NCI-H1930 (cell line): ENCODE measurements at places on chromosomes 1 and 21.

DNA sequence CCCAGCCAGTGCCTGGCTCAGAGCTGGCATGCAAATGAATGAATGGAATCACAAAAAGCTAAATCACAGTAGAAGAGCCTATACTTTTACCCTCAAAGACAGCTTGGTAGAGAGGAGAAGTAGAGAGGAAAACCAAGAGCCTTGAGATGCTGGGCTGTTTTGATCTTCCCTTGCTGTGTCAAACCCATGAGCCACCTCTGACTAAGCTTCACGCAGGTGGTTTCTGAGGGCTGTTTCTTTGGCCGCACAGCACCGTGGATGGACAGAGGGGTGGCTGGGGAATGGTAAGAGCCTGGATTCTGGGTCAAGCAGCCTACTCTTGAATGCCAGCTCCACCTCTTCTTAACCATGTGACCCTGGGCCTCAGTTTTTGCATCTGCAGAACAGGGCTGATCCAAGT is 18.6 kb downstream of the ABCG1 start:
- no peak for DNase-seq

GRCh38 chr21:45431781-45432572 is 27.0 kb downstream of the COL18A1 start:
- no peak for DNase-seq

- no peak for DNase-seq
Observed at GRCh38 chr1:188243456-188243855, 1414.7 kb downstream of the PLA2G4A start.

DNA sequence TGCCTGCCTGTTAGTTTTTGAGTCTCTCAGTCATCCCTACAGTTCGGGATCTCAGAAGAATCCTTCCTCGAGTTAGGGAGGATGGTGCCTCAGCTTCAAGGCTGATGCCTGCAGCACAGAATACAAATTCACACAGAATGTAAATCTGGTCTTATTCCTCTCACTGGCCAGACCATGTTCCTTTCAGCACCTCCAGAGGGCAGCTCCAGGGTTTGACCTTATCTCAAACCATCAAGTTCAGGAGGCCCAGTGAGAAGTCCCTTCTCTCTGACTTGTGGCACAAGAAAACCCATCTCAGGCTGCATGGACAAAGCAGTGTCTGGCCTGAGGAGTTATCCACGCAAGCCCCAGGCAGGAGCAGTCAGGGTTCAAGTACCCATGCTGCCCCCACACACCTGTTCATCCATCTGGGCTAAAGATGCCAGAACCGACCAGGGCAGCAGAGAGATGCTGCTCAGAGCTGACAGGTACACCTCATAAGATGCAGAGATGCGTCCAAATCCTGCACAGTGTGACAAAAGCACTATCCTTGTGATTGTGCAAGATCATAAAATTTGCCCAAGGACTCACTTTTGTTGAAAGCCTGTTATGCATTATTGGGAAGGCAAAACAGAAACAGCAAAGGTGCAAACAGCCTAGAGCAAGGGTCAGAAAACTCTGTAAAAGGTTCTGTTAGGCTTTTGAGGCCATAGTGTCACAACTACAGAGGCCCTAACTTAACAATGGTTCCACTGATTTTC is 49.8 kb downstream of the BCAR3 start:
- DNase-seq = no peak

DNA sequence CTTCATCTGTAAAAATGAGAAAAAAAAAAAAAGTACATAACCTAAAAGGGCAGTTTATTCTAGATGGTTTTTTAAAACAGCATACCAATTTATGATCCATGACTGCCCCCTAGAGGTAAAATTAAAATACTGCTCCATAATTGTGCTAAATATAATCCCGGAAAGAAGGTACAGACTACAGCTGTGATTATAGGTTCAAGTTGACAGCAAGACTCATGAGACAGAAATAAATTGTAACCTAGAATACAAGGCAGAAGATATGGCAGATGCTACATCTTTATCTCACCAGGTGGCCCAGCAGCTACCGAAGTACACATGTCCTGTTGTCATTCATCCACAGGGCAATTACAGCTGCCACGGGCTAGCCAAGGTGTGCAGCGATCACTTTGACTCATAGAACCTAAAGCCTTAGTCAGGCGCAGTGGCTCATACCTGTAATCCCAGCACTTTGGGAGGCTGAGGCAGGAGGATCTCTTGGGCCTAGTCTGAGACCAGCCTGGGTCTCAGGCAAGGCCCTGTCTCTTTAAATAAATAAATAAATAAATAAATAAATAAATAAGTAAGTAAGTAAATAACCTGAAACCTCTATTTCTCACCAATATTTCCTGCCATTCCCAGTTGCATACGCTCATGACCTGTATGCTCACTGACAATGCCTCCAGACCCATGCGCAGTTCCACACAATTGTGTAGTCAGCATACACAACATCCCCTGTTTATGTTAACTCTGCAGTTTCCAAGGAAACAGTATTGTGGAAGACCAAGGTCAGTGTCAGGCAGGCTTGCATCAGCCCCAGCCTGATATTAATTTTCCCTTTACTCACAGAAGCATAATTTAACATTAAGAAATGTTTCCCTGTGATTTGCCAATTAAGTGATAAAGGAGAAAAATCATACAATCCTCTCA is 18.3 kb upstream of the PPIE start:
- DNase-seq = peak; percentile 40

DNA sequence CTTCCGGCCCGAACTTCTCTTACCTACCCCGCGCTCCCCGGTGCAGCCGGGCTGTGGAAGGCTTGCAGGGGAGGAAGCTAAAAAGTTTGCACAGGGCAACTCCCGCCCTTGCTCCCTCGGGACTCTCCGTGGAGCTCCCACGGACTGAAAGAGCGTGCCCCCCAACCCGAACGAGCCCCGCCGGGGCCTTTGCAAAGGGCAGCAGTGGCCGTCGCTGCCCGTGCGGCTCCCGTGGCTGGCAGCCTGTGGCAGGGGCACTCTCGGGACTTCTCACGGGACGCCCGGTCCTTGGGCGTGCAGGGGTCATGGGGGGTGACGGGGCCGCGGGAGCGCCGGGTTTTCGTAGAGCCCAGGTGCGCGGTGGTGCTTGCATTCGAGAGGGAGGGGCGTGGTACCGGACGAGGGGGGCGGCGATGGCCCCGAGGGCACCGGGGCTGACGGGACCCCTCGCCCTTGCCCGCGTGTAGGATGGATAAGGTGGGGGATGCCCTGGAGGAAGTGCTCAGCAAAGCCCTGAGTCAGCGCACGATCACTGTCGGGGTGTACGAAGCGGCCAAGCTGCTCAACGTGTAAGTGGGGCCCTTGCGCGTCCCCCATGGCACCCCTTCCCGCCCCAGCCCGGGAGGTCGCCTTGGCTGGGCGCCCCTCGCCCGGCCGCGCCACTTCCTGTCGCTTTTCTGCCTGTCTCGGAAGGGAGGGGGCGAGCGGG is 711 bp downstream of the GADD45A start:
- no peak for DNase-seq

DNA sequence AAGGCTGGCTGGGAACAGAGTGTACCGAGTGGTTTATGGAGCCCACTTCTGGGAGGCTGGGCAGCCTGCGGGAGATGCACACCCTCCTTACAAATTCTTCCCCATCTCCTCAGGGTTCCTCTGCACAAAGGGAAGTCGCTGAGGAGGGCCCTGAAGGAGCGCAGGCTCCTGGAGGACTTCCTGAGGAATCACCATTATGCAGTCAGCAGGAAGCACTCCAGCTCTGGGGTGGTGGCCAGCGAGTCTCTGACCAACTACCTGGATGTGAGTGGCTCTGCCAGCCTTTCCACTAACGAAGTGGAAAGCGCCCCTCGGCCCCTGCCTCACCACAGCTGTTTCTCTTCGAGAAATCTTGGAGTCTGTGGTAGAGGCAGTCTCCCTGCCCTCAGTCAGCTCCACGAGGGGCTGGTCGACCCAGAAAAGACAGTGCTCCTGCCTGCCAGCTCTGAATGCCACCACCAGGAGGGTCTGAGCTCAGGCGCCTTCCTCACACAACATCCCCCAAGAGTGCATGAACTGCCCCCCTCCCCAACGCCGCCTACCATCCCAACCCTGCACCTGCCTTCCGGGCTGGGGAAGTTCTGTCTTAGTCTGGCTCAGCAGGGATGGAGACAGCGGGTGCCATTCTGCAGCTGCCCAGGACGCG is 31.8 kb downstream of the PROK1 start:
- DNase-seq = no peak

DNA sequence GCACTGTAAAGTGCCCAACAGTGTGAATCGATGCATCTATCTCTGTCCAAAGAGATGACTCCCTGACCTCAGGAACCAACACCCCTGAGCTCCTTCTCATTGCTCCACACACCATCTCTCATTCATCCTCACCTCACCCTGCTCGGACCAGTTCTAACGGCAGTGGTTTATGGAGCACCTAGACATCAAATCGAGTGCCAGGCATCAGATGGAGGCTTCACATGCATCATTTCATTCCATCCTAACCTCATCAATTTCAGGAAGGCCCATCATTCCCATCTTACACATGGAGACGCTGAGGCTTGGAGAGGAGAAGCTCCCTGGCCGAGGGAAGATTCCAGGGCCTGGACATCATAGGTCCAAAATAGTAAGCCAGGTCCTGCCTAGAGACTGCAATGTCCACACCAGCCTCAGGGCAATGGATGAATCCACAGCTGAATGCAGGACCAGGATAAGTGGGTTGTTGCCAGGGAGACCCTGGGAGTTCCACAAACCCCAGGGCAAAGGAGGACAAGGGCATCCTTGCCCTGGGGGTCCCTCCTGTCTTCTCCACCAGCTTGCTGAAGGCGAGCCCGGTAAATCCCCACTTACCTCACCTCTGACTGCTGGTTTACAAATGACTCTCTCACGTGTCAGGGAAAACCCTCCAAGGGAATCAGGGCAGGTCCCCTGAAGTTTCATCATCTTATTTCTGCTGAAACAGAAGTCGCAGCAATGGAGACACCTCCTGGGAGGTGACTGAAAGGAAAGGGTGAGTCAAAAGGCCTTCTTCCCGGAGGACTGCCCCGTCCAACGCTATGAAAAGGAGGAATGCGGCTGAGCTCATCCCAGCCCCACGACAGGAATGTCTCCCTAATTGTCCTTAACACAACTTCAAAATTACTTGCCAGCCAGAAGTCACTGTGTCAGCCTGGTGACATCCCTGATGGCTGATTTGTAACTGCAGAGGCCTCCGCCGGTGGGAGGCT is 9.0 kb upstream of the IFFO2 start:
- no peak for DNase-seq

GRCh38 chr1:22137004-22137720 is 5.7 kb downstream of the WNT4 start:
- DNase-seq = no peak

DNA sequence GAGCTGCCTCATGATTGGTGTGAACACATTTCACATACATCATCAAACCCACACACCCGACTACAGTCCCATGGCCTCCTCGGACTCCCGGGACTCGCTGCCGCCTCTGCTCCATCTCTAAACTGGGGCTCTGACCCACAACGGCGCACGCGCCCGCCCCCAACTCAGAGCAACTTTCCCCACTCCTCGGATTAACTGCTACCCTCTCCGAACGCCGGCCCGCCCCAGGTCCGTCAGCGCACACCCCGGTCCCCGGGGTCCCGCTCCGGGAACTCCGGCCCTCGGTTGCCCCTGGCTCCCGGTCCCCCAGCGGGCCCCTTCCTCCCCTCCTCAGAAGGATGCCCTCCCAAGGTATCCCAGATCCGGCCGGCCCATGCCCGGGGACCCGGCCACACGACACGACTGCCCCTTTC is 740 bp downstream of the DSTYK start:
- no peak for DNase-seq

- no peak for DNase-seq
Observed at GRCh38 chr1:167440345-167440744, 78.0 kb downstream of the CD247 start.
